Activated CD4-positive, alpha-beta memory T cell treated with anti-CD3 and anti-CD28 coated beads for 36 hours (primary cell): ENCODE measurements at places on chromosomes 16 and 17. TPM values are rescaled to one million over a fixed set of nuclear protein-coding genes. Genes with fewer than 3 reads are reported as not detected.
A peak's percentile ranks its signal among the peaks of the same experiment; 100 is the strongest.

DNA sequence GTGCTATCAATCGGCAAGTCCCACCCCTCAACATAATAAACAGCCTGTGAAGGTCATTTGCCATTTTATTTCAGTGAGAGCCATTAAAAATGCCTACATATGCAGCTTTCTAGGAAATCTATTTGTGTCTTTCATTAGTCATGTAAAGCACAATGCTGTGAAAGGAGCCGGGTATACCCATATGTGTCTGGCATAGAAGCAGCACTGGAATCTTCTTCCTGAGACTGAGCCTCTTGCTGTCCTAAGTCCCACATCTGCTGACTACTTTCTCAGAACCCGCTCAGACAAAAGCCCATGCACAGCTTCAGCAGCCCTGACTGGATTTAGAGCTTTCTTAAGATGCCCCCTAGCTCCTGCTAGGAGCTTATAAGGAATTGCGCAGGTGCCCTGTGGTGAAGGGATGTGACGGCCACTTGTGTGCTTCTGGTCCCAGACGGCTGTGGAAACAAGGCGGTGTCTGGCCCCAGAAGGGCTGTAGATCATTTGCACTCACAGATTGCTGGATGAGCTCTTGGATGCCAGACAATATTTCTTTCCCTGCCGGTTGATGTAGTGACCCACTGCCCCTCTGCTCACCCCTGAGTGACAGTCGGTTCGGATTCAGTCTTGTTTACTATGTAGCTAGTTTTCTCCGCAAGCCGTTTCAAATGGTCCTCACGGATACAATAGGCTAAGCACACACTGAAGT lies 172.2 kb downstream of the ANKFN1 start:
- no peak for DNase-seq
- H3K4me1 ChIP-seq, result no peaks in the 10 kb centered on the region
- no peak overlapping the region for H3K4me3 ChIP-seq
- H3K27me3 ChIP-seq, result peaks cover 9% of the 10 kb centered on the region
- H3K36me3 ChIP-seq, result no peaks in the 10 kb centered on the region

- DNase-seq, result no peak
- no peaks in the 10 kb centered on the region for H3K4me1 ChIP-seq
- H3K36me3 ChIP-seq, result peaks cover 44% of the 10 kb centered on the region
- no peaks in the 10 kb centered on the region for H3K27me3 ChIP-seq
- H3K4me3 ChIP-seq, result no peak overlapping the region
Measured at GRCh38 chr16:84069540-84069939, 26.9 kb upstream of the SLC38A8 start.

DNA sequence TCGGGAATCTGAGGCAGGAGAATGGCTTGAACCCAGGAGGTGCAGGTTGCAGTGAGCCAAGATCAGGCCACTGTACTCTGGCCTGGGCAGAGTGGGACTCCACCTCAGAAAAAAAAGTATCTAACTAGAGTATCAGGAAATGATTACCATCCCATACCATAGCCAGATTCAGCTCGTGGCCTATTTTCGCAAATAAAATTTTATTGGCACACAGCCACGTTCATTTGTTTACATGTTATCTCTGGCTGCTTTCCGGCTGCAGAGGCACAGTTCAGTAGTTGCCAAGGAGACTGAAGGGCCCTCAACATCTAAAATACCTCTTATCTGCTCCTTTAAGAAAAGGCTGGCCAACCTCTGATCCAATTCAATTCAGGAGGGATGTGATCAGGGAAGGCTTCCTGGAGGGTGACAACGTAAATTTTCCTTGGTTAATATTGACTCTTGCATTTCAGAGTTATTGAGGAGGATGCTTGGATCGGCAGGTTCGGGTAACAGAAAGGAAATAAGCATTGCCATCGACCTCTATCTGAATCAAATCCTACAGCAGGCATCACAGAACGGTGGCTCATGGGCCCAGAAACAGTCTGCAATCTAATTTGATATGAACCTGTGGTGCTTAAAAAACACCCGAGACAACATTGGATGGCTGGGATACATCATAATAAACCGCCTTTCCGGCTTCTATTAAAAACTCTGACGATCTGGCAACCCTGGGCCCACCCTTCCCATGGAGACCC lies 73.8 kb downstream of the XYLT1 start:
- peak overlapping the region; percentile 72 for H3K27ac ChIP-seq
- no peaks in the 10 kb centered on the region for H3K36me3 ChIP-seq
- no peaks in the 10 kb centered on the region for H3K27me3 ChIP-seq
- DNase-seq, result peak; percentile 35
- H3K4me1 ChIP-seq, result peaks cover 42% of the 10 kb centered on the region
- peak overlapping the region; percentile 18 for H3K4me3 ChIP-seq

- H3K4me1 ChIP-seq, result peaks cover 21% of the 10 kb centered on the region
- no peak overlapping the region for H3K4me3 ChIP-seq
- no peak for DNase-seq
- H3K27me3 ChIP-seq, result no peaks in the 10 kb centered on the region
- H3K36me3 ChIP-seq, result peaks cover 40% of the 10 kb centered on the region
Measured at GRCh38 chr17:40022961-40023541, 7.8 kb downstream of the CSF3 start.

- no peaks in the 10 kb centered on the region for H3K4me1 ChIP-seq
- peak overlapping the region; percentile 86 for H3K27ac ChIP-seq
- H3K4me3 ChIP-seq, result peak overlapping the region; percentile 69
- no peaks in the 10 kb centered on the region for H3K27me3 ChIP-seq
- DNase-seq, result peak; percentile 53
Measured at GRCh38 chr17:7883781-7884386, 4.7 kb upstream of the CHD3 start.

Gene PLA2G10
- total RNA-seq, result not detected

Gene PDILT
- total RNA-seq, result not detected

Gene TBKBP1
- 11.3 TPM for total RNA-seq

Gene VTN
- not detected for total RNA-seq
